NCI-H2107 (cell line): ENCODE measurements at places on chromosomes 4 and X.

DNA sequence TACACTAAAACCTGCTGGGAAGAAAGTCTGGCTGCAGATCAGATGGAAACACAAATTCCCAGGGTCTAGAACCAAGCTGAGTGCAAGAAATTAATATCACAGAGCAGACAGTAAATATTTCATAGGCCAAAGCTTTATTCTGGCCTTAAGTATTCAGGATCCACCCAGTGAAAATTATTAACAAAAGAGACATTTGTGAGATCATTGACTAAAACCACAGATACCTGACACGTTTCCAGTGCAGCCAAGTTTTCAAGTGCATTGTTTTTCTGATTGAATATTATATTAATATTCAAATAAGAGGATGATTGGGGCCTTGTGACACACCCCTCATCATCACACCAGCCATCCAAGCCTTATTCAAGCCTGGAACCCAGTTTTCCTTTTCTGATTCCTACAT, 10.3 kb downstream of the ELOVL6 start:
- no peak for DNase-seq

DNA sequence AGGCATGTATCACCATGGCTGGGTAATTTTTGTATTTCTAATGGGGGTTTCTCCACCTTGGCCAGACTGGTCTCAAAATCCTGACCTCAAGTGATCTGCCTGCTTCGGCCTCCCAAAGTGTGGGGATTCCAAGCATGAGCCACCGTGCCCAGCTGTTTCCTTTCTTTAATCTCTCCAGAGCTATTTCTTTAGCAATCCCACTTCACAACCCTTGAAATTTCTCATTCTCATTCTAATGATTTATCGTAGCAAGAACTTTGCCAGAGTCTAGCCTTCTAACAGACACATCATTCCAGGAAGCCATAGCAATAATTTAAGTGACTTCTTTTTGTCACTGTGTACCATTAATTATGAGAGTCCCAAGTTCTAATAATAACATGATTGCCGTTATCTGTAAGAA, 68.6 kb downstream of the RXFP1 start:
- no peak for DNase-seq

- no peak for DNase-seq
These were observed 6.7 kb downstream of the SULT1B1 start for GRCh38 chr4:69753686-69754085.

GRCh38 chrX:85111347-85111746, 107.7 kb downstream of the APOOL start:
- no peak for DNase-seq

- no peak for DNase-seq
These were observed 12.3 kb upstream of the RAP2C start for GRCh38 chrX:132231587-132231986.

DNA sequence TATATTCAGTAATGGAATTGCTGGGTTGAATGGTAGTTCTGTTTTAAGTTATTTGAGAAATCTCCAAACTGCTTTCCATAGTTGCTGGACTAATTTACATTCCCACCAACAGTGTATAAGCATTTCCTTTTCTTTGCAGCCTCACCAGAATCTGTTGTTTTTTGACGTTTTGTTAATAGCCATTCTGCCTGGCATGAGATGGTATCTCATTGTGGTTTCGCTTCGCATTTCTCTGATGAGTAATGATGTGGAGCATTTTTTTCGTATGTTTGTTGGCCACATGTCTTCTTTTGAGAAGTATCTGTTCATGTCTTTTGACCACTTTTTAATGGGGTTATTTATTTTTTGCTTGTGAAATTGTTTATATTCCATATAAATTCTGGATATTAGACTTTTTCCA, 13.6 kb upstream of the MAGED4B start:
- no peak for DNase-seq

DNA sequence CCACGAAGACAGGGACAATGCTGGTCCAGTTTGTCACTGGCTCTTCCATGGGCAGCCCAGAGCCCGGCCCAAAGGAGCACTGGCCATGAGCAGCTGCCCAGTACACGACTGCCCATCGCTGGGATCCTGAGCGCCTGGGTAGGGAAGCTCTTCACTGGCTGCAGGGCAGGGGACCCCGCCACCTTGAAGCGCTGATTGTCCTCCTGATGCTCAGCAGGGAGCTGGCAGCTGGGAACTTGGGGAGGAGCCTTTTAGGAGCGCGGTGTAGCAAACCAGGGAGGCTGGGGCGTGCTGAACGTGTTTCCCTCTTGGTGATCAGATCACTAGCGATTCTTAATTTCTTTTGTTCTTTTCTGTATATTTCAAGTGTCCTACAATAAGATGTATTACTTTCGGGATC, 1.8 kb downstream of the L1CAM start:
- no peak for DNase-seq

- no peak for DNase-seq
These were observed 53.2 kb downstream of the SPRY1 start for GRCh38 chr4:123449780-123450179.

- DNase-seq = no peak
These were observed 1549.3 kb upstream of the ADGRL3 start for GRCh38 chr4:59650861-59651260.

- DNase-seq = no peak
These were observed 782 bp upstream of the NEK1 start for GRCh38 chr4:169612871-169613859.

- DNase-seq = no peak
These were observed 542.3 kb upstream of the GRIA3 start for GRCh38 chrX:122641826-122642225.

GRCh38 chr4:2390146-2390545, 28.3 kb downstream of the ZFYVE28 start:
- no peak for DNase-seq
